ENCODE measurements at places on chromosomes 5 and 9.

DNA sequence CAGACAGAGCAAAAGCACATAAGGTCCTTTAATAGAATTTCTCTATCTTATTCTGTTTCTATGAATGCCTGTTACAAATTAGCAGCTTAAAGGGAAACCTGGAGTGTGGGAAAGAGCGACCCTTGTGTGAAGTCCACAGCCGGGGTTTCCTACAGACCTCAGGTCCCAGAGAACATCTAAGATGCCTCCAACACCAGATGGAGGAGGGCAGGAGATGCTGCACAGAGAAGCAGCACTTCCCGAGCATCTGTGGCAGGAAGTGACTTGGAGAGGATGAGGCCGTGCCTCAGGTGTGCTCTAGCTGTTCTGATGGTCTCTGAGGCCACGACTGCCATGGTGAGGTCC is 26.8 kb downstream of the IRF1 start:
- no peak for DNase-seq

DNA sequence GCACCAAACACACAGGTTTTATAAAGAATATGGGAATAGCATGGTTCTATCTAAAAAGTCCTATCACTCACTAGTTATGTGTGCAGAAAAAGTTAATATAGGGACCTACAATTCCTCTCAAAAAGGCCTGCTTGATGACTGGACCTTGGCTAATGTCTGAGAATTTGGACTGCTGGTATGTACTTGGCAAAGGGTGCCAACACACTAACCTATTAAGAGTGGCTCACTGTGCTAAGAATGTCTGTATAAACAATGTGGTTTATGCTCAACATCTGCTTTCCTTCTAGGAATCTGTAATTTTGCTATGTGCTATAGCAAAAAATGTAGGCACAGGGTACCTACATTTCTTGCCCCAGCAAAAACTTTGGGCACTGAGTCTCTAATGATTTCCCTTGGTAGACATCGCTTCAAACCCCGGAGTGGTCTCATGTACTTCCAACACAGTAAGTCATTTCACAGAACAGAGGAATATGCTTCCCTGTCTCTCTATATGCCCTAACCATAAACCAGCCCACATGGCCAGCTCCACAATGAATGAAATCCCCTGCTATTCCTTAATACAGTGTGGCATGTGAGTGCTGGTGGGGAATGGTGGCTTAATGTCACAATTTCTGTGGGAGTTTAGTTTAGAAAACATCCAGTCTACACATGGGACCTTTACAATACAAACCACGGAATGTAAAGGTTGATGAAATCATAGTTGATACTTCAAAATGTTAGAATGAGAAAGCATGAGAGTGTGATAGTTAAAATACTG is 101.7 kb downstream of the UBAP2 start:
- DNase-seq: no peak

DNA sequence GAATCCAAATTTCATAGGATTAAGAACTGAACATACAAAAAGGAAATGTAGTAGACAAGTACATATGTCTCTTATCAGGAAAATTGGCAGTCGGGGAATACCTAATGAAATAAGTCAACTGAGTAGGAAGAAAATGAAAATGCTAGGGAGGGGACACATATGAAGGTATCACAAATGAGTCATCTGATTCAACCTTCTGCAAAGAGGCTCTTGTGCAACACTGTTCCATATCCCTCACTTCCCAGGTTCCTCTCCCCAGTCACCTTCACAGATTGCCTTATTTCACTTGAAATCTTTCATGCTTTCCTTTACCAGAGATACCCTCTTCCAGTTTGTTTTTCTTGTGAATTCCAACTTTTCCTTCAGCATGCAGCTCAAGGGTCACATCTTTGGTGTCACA is 139.0 kb downstream of the RFX3 start:
- DNase-seq: no peak

DNA sequence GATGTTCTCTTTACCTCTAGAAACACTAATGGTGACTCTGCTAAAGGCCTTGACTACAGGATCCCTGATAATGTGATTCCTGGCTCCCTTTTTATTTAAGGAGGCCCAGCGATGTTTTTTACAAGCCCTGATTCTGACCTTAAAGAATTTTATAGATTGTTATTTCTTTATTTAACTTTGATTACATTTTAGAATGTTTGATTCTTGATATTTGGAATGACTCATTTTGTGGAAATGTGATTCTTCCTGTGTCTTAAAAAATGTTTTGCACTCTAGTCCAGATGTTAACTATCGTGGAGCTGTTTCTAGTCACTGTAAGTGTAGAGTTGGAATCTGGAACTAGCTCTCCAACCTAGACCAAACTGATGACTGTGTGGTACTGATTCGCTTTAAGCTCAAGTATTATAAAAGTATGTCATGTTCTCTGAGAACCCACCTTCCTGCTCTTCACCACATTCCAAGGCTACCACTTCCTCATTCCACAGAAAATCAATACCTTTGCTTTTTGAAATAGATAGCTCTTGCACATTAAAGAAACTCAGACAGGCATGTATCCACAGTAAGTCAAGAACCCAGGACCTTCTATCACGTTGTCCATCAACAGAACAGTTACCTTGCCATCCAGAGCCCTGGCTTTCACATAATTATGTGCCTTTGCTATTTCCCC is 65.2 kb downstream of the JMY start:
- DNase-seq: no peak

GRCh38 chr5:180097163-180097894 is 25.8 kb upstream of the RNF130 start:
- no peak for DNase-seq

Measured in SHP77 treated with DMSO at 0.1 percent for 48 hours (cell line).